Stimulated activated CD8-positive, alpha-beta memory T cell treated with anti-CD3 and anti-CD28 coated beads, Interleukin-7, amount 100 ng/mL, for 1 hour (primary cell): ENCODE measurements at places on chromosomes 3 and 15.

GRCh38 chr15:25245801-25246622, 192.8 kb downstream of the UBE3A start:
- DNase-seq: no peak

GRCh38 chr3:80526153-80526552, 758.4 kb upstream of the ROBO1 start:
- DNase-seq: no peak

GRCh38 chr3:77869423-77869822, 829.5 kb downstream of the ROBO2 start:
- no peak for DNase-seq

- no peak for DNase-seq
These were observed 15.8 kb downstream of the SPTSSB start for GRCh38 chr3:161355508-161355907.

GRCh38 chr15:31985607-31986006, 44.7 kb upstream of the CHRNA7 start:
- DNase-seq: no peak
